Urinary bladder (tissue), 4 donors: ENCODE measurements at places on chromosomes 2 and 18.

GRCh38 chr2:171327043-171327496, 106.7 kb downstream of the METTL8 start:
- no peak for DNase-seq

DNA sequence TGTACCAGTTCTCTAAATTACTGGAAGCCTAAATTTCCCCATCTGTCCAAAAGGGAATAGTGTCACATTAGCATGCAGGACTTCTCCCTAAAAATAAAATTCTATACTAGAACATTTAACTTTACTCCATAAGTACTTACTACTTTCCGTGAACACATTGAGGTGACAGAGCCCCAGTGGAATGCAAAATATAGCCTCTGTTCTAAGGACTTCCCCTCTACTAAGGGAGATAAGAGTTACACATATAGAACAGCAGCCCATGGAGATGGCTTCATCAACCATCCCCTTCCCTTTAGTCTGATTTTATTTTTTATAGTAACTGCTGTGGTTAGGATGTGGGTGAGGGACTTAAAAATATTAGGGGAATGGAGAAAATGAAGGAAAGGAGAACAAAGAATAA, 68.9 kb upstream of the STPG4 start:
- DNase-seq, result no peak

DNA sequence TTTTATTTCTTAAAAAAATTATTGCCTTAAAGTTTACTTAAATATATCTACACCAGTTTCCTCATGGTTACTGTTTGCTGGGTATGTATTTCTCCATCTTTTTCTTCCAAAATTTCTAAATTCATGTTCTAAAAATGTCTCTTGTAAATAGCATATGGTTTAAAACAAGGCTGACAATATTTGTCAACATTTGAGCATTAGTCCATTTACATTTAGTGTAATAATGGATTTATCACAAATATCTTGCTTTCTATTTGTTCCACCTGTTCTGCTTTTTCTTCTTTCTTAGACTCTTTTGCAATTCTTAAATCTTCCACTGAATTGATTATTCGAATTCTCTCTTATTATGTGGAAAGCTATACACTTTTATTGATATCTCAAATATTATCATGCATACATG, 87.7 kb upstream of the SMAD7 start:
- DNase-seq, result no peak

GRCh38 chr2:60275958-60276357, 277.5 kb downstream of the BCL11A start:
- no peak for DNase-seq

DNA sequence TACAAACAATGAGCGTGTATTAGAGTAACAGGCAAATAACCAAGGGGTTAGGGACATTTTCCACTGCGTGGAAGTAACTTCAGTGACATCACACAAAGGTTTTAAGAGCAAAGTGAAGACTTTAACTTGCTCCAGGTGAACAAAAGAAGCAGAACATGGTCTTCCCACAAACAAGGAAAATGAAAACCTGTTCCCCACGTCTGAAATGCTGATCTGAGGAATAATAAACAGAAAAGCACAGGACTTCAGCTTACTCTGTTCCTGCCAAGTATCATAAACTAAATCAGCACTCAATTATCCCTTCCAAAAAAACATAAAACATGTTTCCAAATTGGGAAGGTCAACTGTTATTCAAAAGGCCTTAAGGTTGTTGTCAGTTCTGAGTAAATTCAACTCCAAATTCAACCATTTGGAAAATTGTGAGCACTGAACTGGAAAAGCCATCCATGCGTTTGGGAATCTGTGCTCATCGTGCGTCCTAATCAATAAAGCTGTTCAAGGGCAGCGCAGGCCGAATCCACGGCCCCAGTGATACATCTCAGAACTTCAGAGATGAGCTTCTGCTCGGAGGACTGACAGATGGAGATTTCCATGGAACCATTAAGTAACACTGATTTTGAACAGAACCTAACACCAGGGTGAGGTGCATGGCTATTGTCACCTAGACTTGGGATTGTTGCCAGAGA, 7.7 kb upstream of the SNTG2 start:
- DNase-seq, result no peak

- DNase-seq, result no peak
These were observed 166.5 kb downstream of the RTP5 start for GRCh38 chr2:242035858-242036652.

DNA sequence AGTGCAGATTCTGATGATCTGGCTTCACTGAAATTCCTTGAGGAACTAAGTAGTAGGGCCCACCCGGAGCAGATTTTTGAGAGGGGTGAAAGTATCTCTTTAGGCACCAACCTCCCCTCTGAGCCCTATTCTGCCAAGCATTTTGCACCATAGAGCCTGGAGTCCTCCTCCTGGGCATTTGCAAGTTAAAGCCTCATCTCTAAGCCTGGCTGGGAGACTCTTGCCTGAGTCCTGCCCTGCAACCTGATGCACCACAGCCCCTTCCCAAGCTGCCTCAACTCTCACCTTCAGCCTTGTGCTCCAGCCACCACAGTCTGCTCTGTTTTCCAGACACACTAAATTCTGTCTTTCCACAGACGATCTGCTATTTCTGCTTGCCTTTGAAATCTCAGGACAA, 79.6 kb upstream of the PKDCC start:
- DNase-seq, result no peak
